Ovary (tissue), 10 donors: ENCODE measurements at places on chromosomes 12 and 14.
A peak's percentile ranks its signal among the peaks of the same experiment; 100 is the strongest.

- H3K27ac ChIP-seq: no peak overlapping the region
- DNase-seq: peak; percentile 50
- H3K4me3 ChIP-seq: no peak overlapping the region
- no peaks in the 10 kb centered on the region for H3K36me3 ChIP-seq
- no peaks in the 10 kb centered on the region for H3K27me3 ChIP-seq
These were observed 107.7 kb downstream of the ESR2 start for GRCh38 chr14:64186231-64187129.

- H3K27ac ChIP-seq: no peak overlapping the region
- no peak for DNase-seq
- H3K36me3 ChIP-seq: no peaks in the 10 kb centered on the region
- no peak overlapping the region for H3K4me3 ChIP-seq
These were observed 19.1 kb downstream of the AKT1 start for GRCh38 chr14:104776481-104776880.

GRCh38 chr12:26092346-26093105 is 32.3 kb downstream of the BHLHE41 start:
- H3K27ac ChIP-seq: no peak overlapping the region
- DNase-seq: no peak
- H3K36me3 ChIP-seq: no peaks in the 10 kb centered on the region
- no peaks in the 10 kb centered on the region for H3K4me1 ChIP-seq
- H3K4me3 ChIP-seq: no peak overlapping the region
- no peaks in the 10 kb centered on the region for H3K27me3 ChIP-seq

DNA sequence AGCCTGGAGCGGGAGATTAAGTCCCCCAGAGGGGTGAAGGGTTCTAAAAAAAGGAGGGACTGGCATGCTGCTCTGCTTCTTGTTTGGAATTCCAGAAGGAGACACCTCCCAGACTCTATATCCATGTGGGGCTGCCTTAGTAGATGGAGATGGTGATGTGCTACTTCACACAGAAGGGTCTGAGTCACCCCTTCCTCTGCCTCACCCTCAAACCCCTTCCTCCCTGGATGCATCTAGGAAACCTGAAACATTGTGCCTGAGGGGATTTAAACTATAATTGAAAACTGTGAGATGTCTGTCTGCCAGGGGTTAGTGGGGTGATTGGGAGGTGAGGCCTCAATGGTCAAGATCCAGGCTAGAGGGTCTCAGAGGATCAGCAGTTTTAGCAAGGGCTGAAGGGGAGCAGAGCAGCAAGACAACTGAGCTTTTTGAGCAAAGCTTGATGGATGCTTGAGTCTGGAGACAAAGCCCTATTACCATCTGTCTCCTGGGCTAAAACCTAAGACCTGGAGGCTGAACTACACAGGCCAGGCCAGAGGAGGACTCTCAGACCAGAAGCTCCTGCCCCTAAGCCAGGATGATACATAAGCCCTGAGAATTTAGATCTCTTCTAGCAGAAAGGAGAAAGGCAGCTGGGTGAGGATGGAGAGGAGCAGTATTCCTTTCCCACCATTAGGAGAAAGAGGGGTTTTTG is 314.7 kb upstream of the ATP2B1 start:
- no peak overlapping the region for H3K27ac ChIP-seq
- no peaks in the 10 kb centered on the region for H3K27me3 ChIP-seq
- no peak for DNase-seq
- no peak overlapping the region for H3K4me3 ChIP-seq
- no peaks in the 10 kb centered on the region for H3K4me1 ChIP-seq

DNA sequence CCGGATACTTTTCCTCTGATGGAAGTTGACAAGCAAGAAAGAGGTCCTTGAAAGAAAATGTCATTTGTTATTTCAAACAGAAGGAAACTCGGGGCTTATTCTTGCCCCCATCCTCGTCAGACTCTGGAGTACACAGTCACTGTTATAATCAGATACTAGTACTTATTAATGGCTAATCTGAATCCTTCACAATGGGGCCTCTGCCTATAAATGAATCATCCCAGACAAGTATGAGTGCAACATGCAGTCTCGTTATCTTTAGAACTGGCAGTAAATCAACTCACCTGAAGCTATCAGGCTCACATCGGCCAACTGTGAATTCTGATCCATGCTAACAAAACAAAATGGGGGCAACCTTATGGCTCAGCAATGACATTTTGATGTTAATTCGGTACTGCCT is 216.7 kb downstream of the GRIN2B start:
- H3K4me1 ChIP-seq: no peaks in the 10 kb centered on the region
- H3K27me3 ChIP-seq: no peaks in the 10 kb centered on the region
- no peak overlapping the region for H3K4me3 ChIP-seq
- no peak for DNase-seq
- no peak overlapping the region for H3K27ac ChIP-seq
- H3K36me3 ChIP-seq: no peaks in the 10 kb centered on the region

DNA sequence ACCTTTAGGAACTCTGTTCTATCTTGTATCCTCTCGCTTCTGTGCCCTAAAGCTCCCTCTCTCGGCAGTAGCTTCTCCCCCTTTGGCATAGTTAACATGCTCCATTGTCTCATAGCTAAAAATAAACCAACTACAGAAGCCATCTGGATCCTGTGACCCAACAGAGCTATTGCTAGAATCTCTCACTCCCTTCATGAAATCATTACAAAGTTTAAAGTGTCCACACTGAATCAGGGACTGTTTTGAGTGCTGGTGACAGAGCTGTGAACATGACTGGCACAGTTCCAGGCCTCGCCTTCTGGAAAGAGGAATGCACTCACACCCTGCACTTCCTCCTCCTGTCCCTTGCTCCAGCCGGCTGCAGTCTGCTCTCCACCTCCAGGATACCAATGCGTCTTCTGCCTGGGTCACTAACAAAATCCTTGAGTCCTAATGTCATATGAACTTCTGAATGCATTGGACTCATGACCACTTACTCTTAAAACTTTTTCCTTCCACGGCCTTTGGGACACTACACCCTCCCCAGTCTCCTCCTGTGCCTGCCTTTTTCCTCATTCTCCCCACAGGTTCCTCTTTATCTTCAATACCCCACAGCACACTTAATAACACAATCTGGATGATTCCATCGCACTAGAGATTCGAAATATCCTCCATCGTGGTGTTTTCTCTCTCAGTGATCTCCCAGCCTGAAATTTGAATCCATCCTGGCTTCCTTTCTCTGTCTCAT is 13.2 kb downstream of the PLBD1 start:
- no peak overlapping the region for H3K27ac ChIP-seq
- no peaks in the 10 kb centered on the region for H3K36me3 ChIP-seq
- H3K4me1 ChIP-seq: no peaks in the 10 kb centered on the region
- DNase-seq: no peak

GRCh38 chr14:47790477-47790876 is 115.1 kb upstream of the MDGA2 start:
- H3K27ac ChIP-seq: no peak overlapping the region
- no peaks in the 10 kb centered on the region for H3K4me1 ChIP-seq
- H3K36me3 ChIP-seq: no peaks in the 10 kb centered on the region
- H3K4me3 ChIP-seq: no peak overlapping the region
- DNase-seq: no peak

DNA sequence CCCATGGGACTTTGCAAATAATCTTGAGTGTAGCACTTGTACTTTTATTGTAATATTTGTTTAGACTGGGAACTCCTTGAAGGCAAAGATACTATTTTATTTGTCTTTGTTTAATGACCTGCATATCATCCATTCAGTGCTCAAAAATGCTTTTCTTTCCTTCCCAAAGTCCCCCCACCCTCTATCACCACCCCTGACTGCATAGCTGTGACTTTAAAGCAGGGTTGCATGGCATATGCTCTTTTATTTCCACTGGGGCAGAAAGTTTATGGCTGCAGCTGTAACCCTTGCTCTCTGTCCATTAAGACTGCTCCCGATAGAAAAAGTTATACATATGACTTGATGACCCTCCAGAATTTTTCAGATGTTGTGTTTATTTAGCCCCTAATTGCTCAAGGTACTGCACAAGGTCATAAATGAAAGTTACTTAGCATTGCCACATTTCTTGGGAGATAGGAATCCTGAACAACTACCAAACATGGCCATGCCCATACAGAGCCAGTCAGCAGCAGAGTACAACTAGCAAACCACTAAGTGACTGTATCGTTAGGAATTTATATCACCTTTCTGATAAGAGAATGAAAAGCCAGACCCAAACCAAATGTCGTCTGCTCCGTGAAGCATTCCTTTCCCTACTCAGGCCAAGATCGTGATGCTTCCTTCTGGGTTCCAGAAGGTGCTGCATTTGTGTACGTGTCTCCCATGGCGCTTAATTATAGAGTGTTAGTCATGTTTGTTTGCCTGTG is 114.3 kb downstream of the DIP2B start:
- H3K4me3 ChIP-seq: no peak overlapping the region
- no peaks in the 10 kb centered on the region for H3K36me3 ChIP-seq
- no peak for DNase-seq
- H3K27ac ChIP-seq: no peak overlapping the region

- DNase-seq: no peak
- no peak overlapping the region for H3K4me3 ChIP-seq
- H3K36me3 ChIP-seq: no peaks in the 10 kb centered on the region
- H3K27ac ChIP-seq: no peak overlapping the region
- H3K27me3 ChIP-seq: no peaks in the 10 kb centered on the region
- peaks cover 5% of the 10 kb centered on the region for H3K4me1 ChIP-seq
These were observed 98.3 kb upstream of the HIF1A start for GRCh38 chr14:61596990-61597389.

- H3K27me3 ChIP-seq: no peaks in the 10 kb centered on the region
- no peak overlapping the region for H3K4me3 ChIP-seq
- no peak overlapping the region for H3K27ac ChIP-seq
- H3K36me3 ChIP-seq: no peaks in the 10 kb centered on the region
- peaks cover 17% of the 10 kb centered on the region for H3K4me1 ChIP-seq
These were observed 21.4 kb downstream of the PACS2 start for GRCh38 chr14:105335735-105336476.

DNA sequence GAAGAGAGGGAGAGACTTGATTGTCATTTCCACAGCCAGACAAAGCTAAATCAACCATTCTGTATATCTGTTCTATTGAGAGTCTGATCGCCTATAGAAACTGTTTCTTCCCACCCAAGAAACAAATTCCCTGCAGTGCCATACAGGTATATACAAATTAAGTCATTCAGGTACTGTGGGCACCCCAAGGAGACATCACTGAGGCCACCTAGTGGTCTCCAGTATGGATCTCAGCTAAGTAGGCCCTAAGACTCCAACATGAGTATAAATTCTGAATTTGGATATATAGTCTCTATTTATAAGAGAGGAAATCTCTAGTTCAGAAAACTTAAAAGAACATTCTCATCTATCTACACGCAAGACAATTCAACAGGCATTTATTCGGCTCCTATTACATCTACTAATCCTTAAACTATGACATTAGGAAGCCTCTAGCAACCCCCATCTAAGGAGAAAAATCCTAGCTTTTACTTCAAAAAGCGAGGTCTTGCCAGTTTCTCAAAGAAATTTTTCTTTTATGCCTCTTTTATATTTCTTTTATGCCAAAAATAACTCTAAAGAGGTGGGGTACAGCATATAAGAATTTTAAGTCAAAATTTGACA is 62.6 kb downstream of the DCAF5 start:
- no peaks in the 10 kb centered on the region for H3K36me3 ChIP-seq
- DNase-seq: no peak
- no peak overlapping the region for H3K4me3 ChIP-seq

GRCh38 chr12:131091976-131092691 is 138.4 kb downstream of the ADGRD1 start:
- no peak overlapping the region for H3K27ac ChIP-seq
- DNase-seq: peak; percentile 9
- H3K27me3 ChIP-seq: no peaks in the 10 kb centered on the region
- H3K4me3 ChIP-seq: no peak overlapping the region

GRCh38 chr12:98317939-98318899 is 197.2 kb upstream of the TMPO start:
- H3K27ac ChIP-seq: no peak overlapping the region
- H3K4me3 ChIP-seq: no peak overlapping the region
- no peak for DNase-seq
- no peaks in the 10 kb centered on the region for H3K36me3 ChIP-seq
- H3K4me1 ChIP-seq: no peaks in the 10 kb centered on the region

GRCh38 chr14:93199031-93199430 is 7.8 kb downstream of the GON7 start:
- no peaks in the 10 kb centered on the region for H3K27me3 ChIP-seq
- no peak overlapping the region for H3K27ac ChIP-seq
- H3K36me3 ChIP-seq: no peaks in the 10 kb centered on the region
- H3K4me3 ChIP-seq: no peak overlapping the region
- DNase-seq: no peak

GRCh38 chr12:11814374-11814773 is 164.9 kb downstream of the ETV6 start:
- no peak overlapping the region for H3K4me3 ChIP-seq
- H3K4me1 ChIP-seq: peaks cover 11% of the 10 kb centered on the region
- H3K36me3 ChIP-seq: no peaks in the 10 kb centered on the region

- no peaks in the 10 kb centered on the region for H3K36me3 ChIP-seq
- H3K27me3 ChIP-seq: no peaks in the 10 kb centered on the region
- no peaks in the 10 kb centered on the region for H3K4me1 ChIP-seq
These were observed 28.7 kb downstream of the AICDA start for GRCh38 chr12:8584004-8584403.

- no peaks in the 10 kb centered on the region for H3K27me3 ChIP-seq
- H3K27ac ChIP-seq: no peak overlapping the region
- no peak overlapping the region for H3K4me3 ChIP-seq
- no peak for DNase-seq
- peaks cover 4% of the 10 kb centered on the region for H3K4me1 ChIP-seq
These were observed 67.2 kb downstream of the GNS start for GRCh38 chr12:64691795-64692583.

DNA sequence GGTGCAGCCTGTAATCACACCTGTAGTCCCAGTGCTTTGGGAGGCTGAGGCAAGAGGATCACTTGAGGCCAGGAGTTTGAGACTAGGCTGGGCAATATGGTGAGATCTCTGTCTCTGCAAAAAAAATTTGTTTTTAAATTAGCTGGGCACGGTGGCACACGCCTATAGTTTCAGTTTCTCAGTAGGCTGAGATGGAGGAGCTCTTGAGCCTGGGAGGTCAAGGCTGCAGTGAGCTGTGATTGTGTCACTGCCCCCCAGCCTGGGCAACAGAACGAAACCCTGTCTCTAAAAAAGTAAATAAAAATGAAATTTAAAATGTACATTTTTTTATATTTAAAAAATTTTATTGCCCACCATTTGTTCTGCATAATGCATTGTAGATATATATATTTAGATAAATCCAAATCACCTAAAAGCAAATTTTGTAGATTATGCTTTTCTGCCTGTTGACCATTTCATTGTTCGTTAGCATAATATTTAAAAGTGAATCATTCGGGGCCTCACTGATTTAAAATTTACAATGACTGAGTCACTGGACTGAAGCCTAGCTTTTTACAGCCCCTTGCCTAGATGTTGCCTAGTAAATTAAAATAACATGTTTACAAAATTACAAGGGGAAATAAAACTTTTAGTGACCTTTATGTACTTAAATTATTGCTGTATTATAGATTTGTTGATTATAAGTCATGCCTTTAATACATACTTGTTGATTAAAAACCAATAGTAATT is 87.9 kb downstream of the USP15 start:
- H3K27ac ChIP-seq: no peak overlapping the region
- DNase-seq: no peak
- H3K4me1 ChIP-seq: peaks cover 3% of the 10 kb centered on the region

- no peaks in the 10 kb centered on the region for H3K27me3 ChIP-seq
- H3K4me3 ChIP-seq: no peak overlapping the region
- H3K27ac ChIP-seq: no peak overlapping the region
- no peaks in the 10 kb centered on the region for H3K36me3 ChIP-seq
- no peaks in the 10 kb centered on the region for H3K4me1 ChIP-seq
- DNase-seq: no peak
These were observed 50.5 kb downstream of the R3HDM2 start for GRCh38 chr12:57380300-57380699.
